Retina (tissue), 1 donor: ENCODE measurements at places on chromosomes 5 and 9.

- DNase-seq = peak; percentile 23
Measured at GRCh38 chr9:21153336-21154017, 11.8 kb upstream of the IFNW1 start.

GRCh38 chr9:121368138-121368522 is 1.9 kb downstream of the STOM start:
- no peak for DNase-seq

GRCh38 chr5:133706506-133707430 is 94.4 kb upstream of the FSTL4 start:
- DNase-seq = no peak

GRCh38 chr5:23445573-23445972 is 61.8 kb upstream of the PRDM9 start:
- DNase-seq = no peak

DNA sequence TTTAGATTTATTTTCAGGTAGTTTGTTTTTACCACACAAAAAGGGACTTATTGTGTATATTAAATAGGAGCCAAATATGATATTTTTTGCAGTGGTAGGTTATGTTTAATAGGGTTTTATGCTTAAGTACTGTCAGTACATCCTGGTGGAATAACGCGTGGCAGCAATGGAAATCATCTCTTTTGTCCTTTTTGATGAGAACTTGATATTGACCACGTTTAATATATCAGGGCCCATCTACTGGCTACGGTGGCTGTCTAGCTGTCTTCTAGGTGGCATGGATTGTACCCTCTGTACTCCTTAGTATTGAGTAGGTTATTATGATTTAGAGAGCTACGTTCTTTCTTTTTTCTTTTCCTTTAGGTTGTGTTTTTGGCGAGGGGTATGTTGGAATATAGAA is 2.6 kb downstream of the BASP1 start:
- peak; percentile 20 for DNase-seq

DNA sequence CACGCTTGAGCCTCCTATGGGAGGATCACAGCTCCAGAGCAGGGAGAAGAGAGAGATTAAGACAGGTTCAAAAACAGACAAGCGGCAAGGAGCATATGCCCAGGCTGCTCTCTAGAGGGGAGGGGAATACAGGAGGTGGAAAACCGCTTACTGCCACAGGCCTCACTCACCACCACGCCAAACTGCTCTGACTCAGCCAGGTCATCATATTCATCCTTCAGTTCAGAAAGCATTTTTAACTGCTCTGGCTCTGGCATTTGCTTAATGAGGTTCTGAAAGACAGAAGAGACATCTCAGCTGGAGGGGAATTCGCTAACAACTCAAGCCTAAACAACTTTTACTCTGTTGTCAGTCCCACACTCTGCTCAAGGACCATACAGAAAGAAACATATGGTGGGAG is 40.1 kb downstream of the PCDHGC5 start:
- no peak for DNase-seq

- no peak for DNase-seq
Measured at GRCh38 chr5:136211282-136212040, 18.5 kb upstream of the SMIM32 start.

GRCh38 chr9:127446713-127447415 is 4.3 kb downstream of the RPL12 start:
- no peak for DNase-seq
